ENCODE measurements at places on chromosomes 11 and 22.
A peak's percentile ranks its signal among the peaks of the same experiment; 100 is the strongest.

DNA sequence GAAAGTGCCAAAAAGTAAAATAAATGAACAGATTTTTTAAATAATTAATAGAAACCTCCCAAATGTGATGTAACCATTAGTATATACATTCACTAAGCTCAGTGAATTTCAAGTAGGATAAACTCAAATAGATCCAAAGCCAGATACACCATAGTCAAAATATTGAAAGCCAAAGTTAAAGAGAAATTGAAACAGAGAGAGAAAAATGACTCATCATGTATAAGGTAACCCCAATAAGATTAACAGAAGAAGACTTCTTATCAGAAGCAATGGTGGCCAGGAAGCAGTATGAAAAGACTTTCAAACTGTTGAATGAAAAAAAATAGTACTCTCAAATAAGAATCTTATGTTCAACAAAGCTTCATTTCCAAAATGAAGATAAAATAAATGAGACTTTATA, 70.5 kb downstream of the LUZP2 start:
- DNase-seq = no peak

GRCh38 chr11:65866509-65867283, 5.9 kb downstream of the EFEMP2 start:
- DNase-seq = no peak

DNA sequence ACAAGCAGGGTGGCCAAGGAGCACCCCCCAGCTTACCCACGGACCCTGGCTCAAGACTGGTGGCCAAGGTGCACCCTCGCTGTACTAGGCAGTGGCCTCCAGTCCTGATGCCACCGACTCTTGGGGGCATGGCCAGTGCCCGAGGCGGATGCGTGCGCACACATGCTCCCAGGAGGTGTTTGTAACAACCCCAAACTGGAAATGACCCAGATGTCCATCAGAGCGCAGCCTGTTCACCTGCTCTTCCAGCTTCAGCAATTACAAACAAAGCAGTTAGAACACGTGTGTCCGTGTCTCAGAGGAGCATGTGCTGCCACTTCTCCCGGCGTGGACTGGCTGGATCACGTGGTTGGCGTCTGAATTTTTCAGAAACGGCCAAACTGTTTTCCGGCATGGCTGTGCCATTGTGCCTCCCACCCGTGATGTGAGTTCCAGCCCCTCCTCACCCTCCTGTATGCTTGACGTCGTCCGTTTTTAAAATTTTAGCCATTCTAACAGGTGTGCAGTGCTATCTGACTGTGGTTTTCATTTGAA, 7.1 kb upstream of the MUC6 start:
- no peak for DNase-seq

DNA sequence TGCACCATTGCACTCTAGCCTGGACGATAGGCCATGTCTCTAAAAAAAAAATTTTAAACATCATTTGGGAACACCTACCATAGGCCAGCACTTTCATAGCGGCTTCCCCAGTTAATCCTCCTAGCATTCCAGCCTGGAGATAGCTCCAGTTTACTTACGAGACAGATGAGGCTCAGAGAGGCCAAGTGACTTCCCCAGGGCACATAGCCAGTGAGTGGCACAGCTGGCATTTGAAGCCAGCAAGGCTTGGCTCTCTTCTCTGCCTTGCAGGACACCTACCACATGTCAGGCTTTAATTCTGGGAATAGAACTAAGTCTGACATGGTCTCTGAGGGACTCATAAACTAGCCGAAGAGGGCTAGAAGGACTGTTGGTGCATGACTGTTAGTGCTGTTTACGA, 4.9 kb upstream of the TAGLN start:
- DNase-seq = no peak

DNA sequence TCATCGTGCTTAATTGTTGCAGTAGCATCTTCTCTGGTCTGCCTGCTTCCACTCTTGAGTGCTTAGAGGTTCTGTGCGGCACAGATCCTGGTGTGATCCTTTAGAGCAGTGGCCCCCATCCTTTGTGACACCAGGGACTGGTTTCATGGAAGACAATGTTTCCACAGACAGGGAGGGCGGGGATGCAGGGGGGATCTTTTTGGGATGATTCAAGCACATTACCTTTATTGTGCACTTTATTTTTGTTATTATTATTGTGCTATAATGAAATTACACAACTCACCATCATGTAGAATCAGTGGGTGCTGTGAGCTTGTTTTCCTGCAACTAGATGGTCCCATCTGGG, 76.8 kb upstream of the SHANK2 start:
- DNase-seq = no peak

DNA sequence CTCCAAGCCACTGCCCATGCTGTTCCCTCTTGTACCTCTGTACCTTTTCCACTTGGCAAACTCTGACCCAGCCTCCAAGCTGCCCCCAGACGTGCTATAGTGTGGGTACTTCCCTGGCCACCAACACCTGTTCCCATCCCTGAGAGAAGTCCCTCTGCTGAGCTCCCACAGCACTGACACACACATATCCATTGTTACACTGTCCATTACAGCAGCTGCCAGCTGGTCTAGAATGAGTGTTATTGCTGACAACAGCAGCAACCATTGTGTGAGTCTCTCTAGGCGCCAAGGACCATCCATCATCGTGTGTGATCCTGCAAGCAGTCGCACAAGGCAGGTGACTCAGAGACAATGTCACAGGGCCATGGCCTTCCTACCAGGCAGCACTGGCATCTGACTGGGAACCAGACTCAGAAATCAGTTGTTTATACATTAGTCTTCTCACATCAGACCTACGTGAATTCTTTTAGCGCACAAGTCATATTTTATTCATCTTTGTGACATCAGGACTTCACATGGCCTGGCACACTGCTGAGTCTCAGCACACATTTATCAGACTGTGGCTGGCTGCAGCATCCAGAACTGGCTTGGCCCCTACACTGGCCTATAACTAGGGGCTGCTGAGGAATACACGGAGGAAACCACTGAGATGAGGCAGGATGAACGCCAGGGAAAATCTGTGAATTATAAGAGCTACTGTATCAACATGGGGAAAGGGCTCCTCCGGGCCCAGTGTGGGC, 56.4 kb downstream of the SGSM3 start:
- no peak for DNase-seq

DNA sequence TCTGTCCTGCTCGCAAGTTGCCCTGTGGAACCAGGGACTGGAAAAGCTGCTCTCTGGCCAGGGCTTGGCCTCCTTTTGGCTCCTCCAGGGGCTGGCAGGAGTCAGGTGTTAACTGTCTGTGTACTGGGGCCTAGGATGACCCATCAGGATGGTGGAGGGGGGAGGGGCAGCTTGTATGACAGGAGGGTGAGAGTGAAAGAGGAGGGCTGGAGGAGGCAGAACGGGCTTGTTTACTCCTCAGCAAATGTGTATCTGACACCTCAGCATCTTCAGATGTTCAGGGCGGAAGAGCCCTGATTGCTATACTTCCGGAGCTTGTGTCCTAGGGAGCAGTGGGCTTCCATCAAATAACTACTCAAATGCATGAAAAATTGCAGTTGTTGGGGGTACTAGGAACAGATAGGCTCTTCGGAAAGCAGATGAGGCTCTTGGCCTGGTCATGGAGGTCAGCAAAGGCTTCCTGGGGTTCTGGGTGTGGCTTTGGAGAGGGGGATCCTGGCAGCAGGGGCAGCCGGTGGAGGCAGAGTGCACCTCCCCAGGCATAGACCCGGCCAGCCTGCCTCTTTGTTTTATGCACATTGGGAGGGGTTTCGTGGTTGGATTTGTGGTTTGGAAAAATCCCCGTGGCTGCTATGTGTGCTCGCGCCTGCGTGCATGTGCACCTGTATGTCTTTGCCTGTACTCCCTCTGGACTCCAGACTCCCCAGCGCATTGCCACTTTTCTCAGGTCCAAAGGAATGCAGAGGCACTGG, 31.2 kb downstream of the CD82 start:
- DNase-seq = peak; percentile 38

- DNase-seq = no peak
These were observed 310.5 kb downstream of the SWAP70 start for GRCh38 chr11:9974375-9974774.

DNA sequence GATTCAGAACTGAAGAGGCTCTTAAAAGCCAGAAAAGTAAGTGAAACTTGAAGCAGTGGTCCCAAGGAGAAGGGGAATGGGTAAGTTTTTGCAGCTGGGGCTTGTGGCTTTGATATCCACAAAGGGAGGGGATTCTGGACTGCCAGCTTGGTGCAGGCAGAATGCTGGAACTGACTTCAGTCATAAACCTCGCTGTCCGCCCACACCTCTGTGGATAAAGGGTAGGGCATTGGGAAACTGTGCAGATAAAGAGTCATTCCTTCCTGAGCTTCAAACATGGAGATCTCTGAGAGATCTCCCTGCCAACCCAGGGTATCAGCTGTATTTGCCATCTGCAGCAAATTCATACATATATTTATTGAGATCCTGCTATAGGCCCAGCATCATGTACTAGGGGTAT, 124.3 kb upstream of the OR9Q1 start:
- no peak for DNase-seq

- DNase-seq = no peak
These were observed 62.1 kb upstream of the NUP50 start for GRCh38 chr22:45101515-45102227.

DNA sequence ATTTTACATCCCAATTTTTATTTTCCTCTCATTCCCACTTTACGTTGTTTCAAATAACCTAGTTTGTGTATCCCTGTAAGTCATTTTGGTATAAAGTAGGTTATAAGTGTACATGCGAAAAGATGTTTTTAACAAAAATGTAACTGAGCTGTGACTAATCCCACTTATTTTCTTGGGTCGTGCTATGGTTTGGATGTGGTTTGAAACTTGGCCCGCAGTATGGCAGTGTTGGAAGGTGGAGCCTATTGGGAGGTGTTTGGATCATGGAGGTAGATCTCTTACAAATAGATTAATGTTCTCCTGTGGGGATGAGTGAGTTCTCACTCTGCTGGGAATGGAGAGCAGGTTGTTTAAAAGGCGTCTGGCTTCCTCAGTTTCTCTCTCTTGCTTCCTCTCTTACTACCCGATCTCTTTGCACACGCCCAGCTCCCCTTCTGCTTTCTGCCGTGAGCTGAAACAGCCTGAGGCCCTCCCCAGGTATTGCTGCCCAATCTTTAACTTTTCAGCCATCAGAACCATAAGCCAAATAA, 7.2 kb downstream of the RPL27A start:
- no peak for DNase-seq

GRCh38 chr11:96197801-96198701, 144.9 kb downstream of the MAML2 start:
- no peak for DNase-seq

DNA sequence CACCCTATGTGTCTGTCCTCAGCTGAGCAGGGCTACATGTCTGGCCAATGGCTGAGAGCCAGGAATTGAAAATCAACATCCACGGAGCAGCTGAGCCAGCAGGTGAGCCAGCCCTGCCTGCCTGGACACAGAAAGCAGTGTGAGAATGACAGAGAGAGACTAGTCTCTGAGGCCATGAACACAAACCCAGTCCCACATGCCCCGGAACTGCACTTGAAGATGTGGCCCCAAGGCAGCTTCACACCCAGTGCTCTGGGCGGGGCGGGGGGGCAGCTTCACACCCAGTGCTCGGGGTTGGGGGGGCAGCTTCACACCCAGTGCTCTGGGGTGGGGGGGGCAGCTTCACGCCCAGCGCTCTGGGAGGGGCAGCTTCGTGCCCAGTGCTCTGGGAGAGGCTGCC, 37.6 kb downstream of the TRMU start:
- no peak for DNase-seq

- no peak for DNase-seq
These were observed 397.3 kb downstream of the SHANK2 start for GRCh38 chr11:70854901-70855556.

GRCh38 chr11:19258641-19259230, 18.0 kb upstream of the E2F8 start:
- DNase-seq = no peak

Measured in activated T-helper 1 cell treated with anti-CD3 and anti-CD28 coated beads, Interleukin-2, amount 50 U/mL, for 16 hours (primary cell).